IPS DF 19.7 (cell line): ENCODE measurements at places on chromosomes 2 and 18.

- no peak for DNase-seq
These were observed 51.2 kb upstream of the ALPP start for GRCh38 chr2:232327105-232328031.

DNA sequence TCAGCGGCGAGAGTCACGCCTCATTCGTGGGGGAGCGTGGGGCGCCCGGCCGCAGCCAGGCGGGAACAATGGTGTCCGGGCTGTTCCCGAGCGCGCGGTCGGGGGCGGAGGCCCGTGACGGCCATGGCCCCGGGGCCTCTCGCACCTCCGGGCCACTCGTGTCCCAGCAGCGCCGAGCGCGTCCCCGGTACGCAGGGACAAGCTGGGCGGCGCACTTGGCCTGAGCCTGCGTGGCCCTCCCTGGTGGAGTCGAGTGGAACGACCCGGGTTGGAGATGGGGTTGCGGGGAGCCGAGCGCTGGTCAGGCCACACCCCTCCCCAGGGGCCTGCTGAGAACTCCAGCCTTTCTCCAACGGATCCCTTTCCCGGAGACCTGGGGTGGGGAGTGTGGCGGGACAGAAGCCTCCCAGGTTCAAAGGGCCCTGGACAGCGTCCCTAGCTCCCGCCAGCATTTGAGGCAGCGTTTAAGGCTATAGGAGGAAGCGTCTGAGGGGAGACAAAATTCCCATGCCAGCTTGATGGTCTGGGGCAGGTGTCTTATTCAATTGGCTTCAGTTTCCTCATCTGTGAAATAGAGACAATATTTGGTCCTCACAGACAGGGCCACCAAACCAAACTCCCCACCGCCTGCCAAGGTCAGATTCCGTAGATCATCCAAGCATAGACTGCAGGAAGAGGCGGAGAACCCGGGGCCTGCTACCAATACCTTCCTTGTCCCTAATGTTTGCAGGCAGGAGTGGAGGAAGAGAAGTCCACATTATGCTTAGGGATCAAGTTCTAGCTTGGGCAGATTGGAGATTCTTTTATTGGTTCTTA lies 553 bp downstream of the CNDP2 start:
- DNase-seq, result no peak

DNA sequence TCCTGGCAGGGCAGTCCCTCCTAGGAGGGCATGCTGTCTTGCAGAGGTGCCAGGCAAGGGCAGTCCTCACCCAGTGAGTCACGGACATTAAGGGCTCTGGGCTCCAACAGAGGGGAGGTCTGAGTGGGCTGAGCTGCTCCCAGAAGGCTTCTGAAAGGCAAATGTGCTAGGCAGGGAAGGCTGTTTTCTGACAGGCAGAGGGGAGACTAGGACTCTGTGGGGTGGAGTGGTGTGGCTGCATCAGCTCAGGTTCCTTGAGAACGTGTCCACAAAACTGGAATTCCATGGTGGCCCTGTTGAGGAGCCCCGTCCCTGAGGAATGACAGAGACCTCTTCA lies 283.5 kb downstream of the MYCN start:
- DNase-seq, result no peak

DNA sequence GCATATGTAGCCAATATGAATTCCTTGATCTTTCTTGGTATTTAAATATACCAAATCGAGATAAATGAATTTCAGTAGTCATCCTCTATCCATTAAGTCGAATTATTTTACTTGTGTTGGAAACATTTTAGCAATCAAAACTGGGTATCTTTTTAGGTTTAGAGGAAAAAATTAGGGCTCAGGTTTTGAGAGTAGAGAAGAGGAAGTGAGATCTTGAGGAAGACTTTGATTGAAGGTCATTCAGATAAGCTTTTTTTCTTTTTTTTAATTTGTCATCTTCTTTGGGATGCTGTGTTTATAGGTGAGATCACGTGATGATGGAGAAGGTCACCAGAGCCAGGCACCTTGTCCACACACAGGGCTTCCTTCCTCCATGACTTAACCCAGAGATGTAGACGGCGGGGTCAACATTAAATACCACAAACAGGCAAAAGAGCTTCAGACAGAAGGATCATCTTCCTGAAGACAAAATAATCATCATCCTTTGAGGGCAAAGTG lies 750.1 kb downstream of the RNF144A start:
- DNase-seq, result no peak

DNA sequence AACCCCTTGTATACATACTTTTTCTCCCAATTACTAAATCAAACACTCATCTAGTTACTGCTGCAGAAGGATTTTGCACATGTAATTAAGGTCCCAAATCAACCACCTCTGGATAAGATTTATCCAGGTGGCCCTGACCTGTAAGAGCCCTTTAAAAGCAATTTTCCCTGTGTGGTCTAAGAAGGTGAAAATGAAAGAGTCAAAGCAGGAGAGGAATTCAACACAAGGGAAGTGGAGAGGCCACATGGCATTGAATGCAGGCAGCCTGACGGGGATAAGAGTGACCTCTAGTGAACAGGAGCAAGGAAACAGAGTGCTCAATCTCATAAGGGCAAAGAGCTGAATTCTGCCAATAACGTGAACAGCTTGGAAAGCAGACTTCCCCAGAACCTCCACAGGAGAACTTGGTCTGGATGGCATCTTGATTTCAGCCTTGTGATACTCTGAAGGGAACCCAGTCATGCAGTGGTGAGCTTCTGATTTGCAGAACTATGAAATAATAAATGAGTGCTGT lies 27.2 kb downstream of the PPP3R1 start:
- DNase-seq, result peak; percentile 23

GRCh38 chr2:144914622-144915318 lies 394.9 kb upstream of the ZEB2 start:
- no peak for DNase-seq

DNA sequence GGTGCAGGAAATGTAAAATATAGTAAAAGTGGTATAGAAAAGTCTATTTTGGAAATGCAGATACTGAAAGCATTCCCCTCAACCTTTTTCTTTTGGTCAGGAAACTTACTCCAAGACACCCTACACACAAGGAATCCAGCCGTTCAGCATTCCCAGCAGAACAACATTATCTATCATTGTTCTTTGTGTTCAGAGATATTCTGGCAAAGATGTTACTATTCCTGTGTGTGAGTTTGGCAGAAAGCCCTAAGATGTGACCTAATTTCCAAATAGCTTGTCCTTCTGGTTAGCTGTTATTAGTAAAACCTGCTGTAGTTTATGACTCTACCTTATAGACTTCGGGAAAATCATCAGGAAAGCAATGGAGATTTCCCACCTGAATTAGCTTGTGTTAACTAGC lies 78.1 kb upstream of the PELI1 start:
- DNase-seq, result no peak

DNA sequence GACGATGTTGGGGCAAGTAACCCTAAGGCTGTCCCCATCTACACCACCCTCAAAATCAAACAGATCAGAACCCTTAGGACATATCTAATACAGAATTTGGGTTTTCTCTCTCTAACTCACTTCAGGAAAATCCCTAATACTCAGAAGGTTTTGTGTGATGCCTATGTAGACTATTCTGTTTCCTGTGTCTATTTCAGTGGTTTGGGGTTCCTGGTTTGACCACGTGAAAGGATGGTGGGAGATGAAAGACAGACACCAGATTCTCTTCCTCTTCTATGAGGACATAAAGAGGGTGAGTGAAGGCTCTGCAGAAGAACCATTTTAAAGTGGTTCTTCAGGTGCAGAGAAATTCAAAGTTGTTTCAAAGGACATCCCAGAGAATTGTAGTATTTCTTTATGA lies 16.3 kb downstream of the SULT1C2 start:
- DNase-seq, result no peak

- DNase-seq, result no peak
These were observed 263.0 kb downstream of the PTGR3 start for GRCh38 chr18:74945774-74946545.

- no peak for DNase-seq
These were observed 43.6 kb downstream of the MC2R start for GRCh38 chr18:13871701-13872100.

GRCh38 chr2:194700726-194701125 lies 956.3 kb upstream of the SLC39A10 start:
- no peak for DNase-seq

GRCh38 chr2:43791035-43791765 lies 17.4 kb downstream of the DYNC2LI1 start:
- DNase-seq, result no peak

- DNase-seq, result no peak
These were observed 15.3 kb downstream of the CAPN10 start for GRCh38 chr2:240601831-240602160.

GRCh38 chr2:20616341-20616871 lies 34.5 kb downstream of the HS1BP3 start:
- no peak for DNase-seq

GRCh38 chr18:49681387-49681786 lies 119.5 kb downstream of the LIPG start:
- DNase-seq, result no peak

DNA sequence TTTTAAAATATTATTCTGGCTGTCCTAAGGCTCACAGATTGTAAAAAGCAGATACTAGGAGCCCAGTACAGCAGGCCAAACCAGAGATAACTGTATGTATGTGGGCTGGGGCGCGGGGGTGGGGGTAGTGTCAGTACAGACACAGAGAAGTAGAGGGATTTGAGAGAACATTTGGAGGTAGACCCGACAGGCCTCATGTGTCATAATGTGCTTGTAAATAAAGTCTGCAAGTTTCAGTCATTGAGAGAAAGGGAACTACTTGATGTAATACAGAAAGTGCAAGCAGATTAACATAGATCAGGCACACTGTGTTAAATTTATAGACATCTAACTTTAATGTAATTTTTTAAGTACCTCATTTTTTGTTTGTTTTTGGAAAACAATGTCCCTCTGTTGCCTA lies 7.4 kb upstream of the POLI start:
- DNase-seq, result no peak
